HL-60 (cell line): ENCODE measurements at places on chromosomes 16 and 17.

- DNase-seq, result no peak
Observed at GRCh38 chr17:41733348-41734138, 900 bp downstream of the HAP1 start.

DNA sequence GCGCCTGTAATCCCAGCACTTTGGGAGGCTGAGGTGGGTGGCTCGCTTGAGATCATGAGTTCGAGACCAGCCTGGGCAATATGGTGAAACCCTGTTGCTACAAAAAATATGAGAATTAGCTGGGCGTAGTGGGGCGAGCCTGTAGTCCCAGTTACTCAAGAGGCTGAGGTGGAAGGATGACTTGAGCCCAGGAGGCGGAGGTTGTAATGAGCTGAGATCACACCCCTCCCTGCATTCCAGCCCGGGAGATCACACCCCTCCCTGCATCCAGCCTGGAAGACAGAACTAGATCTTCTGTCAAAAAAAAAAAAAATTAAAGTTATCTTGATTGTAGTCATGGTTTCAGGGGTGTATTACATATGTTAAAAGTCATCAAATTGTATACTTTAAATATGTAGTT is 26.8 kb upstream of the GLG1 start:
- no peak for DNase-seq

- DNase-seq, result no peak
Observed at GRCh38 chr17:37789771-37790541, 45.1 kb upstream of the HNF1B start.

DNA sequence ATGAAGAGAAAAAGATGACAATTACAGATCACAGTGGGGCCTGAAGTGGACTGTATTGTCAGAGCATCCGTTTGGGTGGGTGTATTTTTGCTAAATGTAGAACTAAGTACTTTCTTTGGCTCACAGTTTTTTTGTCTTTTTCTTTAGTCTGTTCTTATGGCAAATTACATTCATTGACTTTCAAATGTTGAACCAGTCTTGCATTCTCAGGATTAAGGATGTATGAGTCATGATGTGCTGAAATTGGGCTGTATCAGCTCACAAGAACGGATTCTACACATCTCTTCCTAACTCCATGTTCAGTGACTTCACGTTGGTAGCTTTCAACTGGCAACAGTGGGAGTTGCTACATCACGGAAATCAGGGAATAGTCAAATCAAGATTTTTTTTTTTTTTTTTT is 66.5 kb downstream of the TEX2 start:
- DNase-seq, result no peak

DNA sequence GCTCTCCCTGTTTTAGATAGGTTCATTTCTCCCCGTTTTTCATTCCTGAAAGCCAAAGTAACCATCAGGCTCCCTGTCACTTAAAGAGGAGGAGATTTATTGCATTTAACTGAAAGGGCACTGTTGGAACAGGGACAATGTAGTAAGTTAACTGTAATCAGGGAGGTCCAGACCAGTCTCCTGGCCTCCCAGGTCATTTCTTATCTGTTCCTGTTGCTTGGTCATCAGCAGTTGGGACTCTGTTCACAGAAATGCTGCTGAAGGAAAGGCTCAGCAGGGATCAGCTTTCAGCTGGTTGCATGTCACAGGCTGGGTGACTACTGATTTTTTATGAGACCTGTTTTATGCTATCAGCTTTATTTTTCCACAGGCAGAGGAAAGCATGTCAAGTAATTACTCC is 622.6 kb upstream of the GOT2 start:
- no peak for DNase-seq
